ENCODE measurements at places on chromosomes 12 and 14. TPM values are rescaled to one million over a fixed set of nuclear protein-coding genes. Genes with fewer than 3 reads are reported as not detected.

The SSTR1 gene
- under 0.01 TPM for total RNA-seq

The RASSF8 gene
- total RNA-seq = 69.4 TPM

The TESPA1 gene
- total RNA-seq = not detected

The CD163L1 gene
- total RNA-seq = under 0.01 TPM

The ALG10 gene
- total RNA-seq = 20.3 TPM

The IL22 gene
- total RNA-seq = not detected

The ATL1 gene
- 5.5 TPM for total RNA-seq

The TMCC3 gene
- 2.2 TPM for total RNA-seq

The CELA1 gene
- not detected for total RNA-seq

The SLC7A8 gene
- 3.3 TPM for total RNA-seq

The DNM1L gene
- total RNA-seq = 87.4 TPM

The BBOF1 gene
- 6.2 TPM for total RNA-seq

The NAA30 gene
- 18.6 TPM for total RNA-seq

The TECPR2 gene
- 13.9 TPM for total RNA-seq

The C12orf54 gene
- not detected for total RNA-seq

The SLC25A47 gene
- total RNA-seq = not detected

The PPFIA2 gene
- 2.2 TPM for total RNA-seq

The LGR5 gene
- not detected for total RNA-seq

The MYF6 gene
- total RNA-seq = not detected

The UBE3B gene
- total RNA-seq = 34.6 TPM

The GLIPR1L1 gene
- not detected for total RNA-seq

The PRB2 gene
- total RNA-seq = not detected

The PARP2 gene
- total RNA-seq = 8.1 TPM

The CPNE8 gene
- total RNA-seq = 18.7 TPM

The MUCL1 gene
- not detected for total RNA-seq

The KSR2 gene
- total RNA-seq = under 0.01 TPM

The SH2B3 gene
- 151 TPM for total RNA-seq

The CLEC9A gene
- not detected for total RNA-seq

The CCDC177 gene
- total RNA-seq = not detected

The IRF2BPL gene
- total RNA-seq = 16.2 TPM

The ZFHX2 gene
- total RNA-seq = 0.73 TPM

The EIF2B1 gene
- total RNA-seq = 31.2 TPM

The PROX2 gene
- total RNA-seq = not detected

The P3H3 gene
- total RNA-seq = 49.3 TPM

The RNASE12 gene
- not detected for total RNA-seq

The TRIM9 gene
- 0.59 TPM for total RNA-seq

The KRT4 gene
- total RNA-seq = not detected

The CRIP1 gene
- total RNA-seq = 4.4 TPM

The CYP46A1 gene
- 0.37 TPM for total RNA-seq

The GUCY2C gene
- total RNA-seq = not detected

The PPP2R3C gene
- total RNA-seq = 36.4 TPM
